ENCODE measurements at places on chromosomes 12 and 14. TPM values are rescaled to one million over a fixed set of nuclear protein-coding genes. Genes with fewer than 3 reads are reported as not detected.

Gene GPR137C
- total RNA-seq = 4.1 TPM

Gene CFAP54
- 17.1 TPM for total RNA-seq

Gene CPNE6
- total RNA-seq = 2.4 TPM

Gene BATF
- total RNA-seq = 2.2 TPM

Gene TOMM20L
- not detected for total RNA-seq

Gene PRPH
- total RNA-seq = 0.72 TPM

Gene ADGRD1
- total RNA-seq = 4.1 TPM
